ENCODE measurements at places on chromosomes 11 and 22.

GRCh38 chr22:37661160-37661924, 2.8 kb downstream of the PDXP start:
- no peaks in the 10 kb centered on the region for H3K27me3 ChIP-seq
- peaks cover 3% of the 10 kb centered on the region for H3K36me3 ChIP-seq
- DNase-seq, result peak; percentile 75
- H3K4me1 ChIP-seq, result peaks cover 40% of the 10 kb centered on the region

- peaks cover 13% of the 10 kb centered on the region for H3K4me1 ChIP-seq
- no peak overlapping the region for H3K4me3 ChIP-seq
- H3K27me3 ChIP-seq, result peaks cover 2% of the 10 kb centered on the region
- no peaks in the 10 kb centered on the region for H3K36me3 ChIP-seq
- DNase-seq, result peak; percentile 9
These were observed 13.1 kb downstream of the IFT27 start for GRCh38 chr22:36762687-36763260.

- peaks cover 15% of the 10 kb centered on the region for H3K4me1 ChIP-seq
- peak; percentile 11 for DNase-seq
- H3K27me3 ChIP-seq, result peaks cover 21% of the 10 kb centered on the region
- H3K27ac ChIP-seq, result no peak overlapping the region
These were observed 104.0 kb upstream of the TOP3B start for GRCh38 chr22:22086501-22087158.

GRCh38 chr22:20625270-20625669, 117.9 kb downstream of the MED15 start:
- H3K36me3 ChIP-seq, result no peaks in the 10 kb centered on the region
- H3K4me3 ChIP-seq, result no peak overlapping the region
- peaks cover 33% of the 10 kb centered on the region for H3K27me3 ChIP-seq

- H3K4me3 ChIP-seq, result no peak overlapping the region
- H3K36me3 ChIP-seq, result no peaks in the 10 kb centered on the region
- H3K4me1 ChIP-seq, result no peaks in the 10 kb centered on the region
- H3K27ac ChIP-seq, result no peak overlapping the region
- no peak for DNase-seq
These were observed 421.0 kb upstream of the API5 start for GRCh38 chr11:42890773-42891172.

DNA sequence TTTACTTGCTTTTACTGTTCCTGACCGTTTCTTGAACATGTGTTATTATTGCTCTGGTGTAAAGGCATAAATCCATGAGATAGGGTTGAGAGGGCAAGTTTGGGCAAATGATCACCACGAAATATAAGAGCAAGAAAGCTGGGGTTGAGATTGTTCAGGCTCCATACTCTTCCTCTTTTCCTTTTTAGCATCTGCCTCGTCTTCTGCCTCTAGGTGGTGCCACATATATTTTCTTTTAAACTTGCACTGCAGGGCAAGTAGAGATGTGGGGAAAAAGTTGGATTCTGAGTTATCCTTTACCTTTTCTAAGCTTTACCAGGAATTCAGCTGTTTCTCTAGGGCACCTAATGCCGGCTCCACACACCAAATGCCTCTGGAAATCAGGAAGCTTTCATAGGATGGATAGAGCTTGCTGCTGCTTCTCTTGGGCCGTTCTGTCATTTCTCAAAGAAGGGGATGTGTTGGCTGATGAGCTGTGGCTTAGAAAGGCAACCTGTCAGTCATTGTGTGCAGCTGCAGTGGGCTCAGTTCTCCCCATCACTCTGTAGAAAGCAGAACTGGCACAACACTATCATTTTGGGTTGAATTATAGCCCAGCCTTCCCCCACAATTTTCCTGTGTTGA, 98.2 kb downstream of the LDLRAD3 start:
- H3K27ac ChIP-seq, result no peak overlapping the region
- DNase-seq, result peak; percentile 24
- 0 out of 2 replicates have a peak, but pooled peaks cover under 1% of the 10 kb centered on the region for H3K36me3 ChIP-seq

DNA sequence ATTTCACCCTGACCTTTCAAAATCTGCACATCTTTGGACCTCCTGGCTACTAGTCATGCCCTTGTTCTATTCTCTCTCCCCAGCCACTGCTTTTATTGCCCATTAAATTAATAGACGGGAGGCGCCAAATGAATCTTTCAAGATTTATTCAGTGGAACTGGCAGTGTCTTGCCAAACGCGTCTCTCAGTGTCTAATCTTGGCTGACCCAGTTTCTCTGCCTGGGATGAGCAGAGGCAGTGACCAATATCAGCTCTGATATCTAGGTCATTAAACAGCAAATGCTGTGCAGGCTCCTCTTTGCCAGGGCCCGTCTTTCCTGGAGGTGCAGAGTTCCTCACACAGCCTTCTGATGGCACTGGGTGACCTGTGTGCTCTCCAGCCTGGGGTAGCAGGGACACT, 74.0 kb downstream of the TRAF6 start:
- peaks cover 22% of the 10 kb centered on the region for H3K4me1 ChIP-seq
- peaks cover 44% of the 10 kb centered on the region for H3K36me3 ChIP-seq
- H3K27me3 ChIP-seq, result no peaks in the 10 kb centered on the region
- no peak for DNase-seq

DNA sequence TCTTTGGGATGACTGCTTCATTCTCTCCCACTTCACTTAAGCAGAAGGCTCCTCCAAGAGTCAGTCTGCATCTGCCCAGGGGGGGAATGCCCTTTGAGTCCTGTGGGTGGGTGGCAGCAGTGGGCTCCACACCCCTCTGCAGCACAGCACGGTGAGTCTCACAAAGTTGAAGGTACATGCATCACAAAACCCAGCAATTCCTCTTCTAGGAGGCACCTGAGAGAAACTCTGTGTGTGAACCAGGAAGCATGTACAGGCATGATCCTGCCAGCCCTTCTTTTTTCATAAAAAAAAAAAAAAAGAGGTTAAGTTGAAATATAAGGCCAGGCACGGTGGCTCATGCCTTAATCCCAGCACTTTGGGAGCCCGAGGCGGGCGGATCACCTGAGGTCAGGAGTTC, 87.2 kb downstream of the MYO18B start:
- H3K36me3 ChIP-seq, result peaks cover 4% of the 10 kb centered on the region
- H3K4me1 ChIP-seq, result no peaks in the 10 kb centered on the region
- H3K4me3 ChIP-seq, result no peak overlapping the region
- DNase-seq, result no peak
- no peak overlapping the region for H3K27ac ChIP-seq
- no peaks in the 10 kb centered on the region for H3K27me3 ChIP-seq

DNA sequence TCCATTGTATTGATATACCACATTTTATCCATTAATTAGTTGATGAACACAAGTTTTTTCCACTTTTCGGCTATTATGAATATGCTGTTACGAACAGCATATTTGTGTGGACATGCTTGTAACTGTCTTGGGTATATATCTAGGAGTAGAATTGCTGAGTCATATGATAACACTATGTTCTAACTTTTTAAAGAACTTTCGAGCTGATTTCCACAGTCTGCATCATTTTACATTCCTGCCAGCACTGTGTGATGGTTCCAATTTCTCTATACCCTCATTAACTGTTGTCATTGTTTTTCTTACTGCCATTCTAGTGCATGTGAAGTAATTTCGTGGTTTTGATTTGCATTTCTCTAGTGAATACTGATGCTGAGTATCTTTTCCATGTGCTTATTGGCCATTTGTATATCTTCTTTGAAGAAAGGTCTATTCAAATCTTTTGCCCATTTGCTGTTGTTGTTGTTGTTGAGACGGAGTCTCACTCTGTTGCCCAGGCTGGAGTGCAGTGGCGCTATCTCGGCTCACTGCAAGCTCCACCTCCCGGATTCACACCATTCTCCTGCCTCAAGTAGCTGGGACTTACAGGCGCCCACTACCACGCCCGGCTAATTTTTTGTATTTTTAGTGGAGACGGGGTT, 7.4 kb upstream of the RCE1 start:
- peaks cover 8% of the 10 kb centered on the region for H3K36me3 ChIP-seq
- H3K4me3 ChIP-seq, result no peak overlapping the region
- H3K27ac ChIP-seq, result peak overlapping the region; percentile 60
- no peaks in the 10 kb centered on the region for H3K27me3 ChIP-seq
- peaks cover 32% of the 10 kb centered on the region for H3K4me1 ChIP-seq

DNA sequence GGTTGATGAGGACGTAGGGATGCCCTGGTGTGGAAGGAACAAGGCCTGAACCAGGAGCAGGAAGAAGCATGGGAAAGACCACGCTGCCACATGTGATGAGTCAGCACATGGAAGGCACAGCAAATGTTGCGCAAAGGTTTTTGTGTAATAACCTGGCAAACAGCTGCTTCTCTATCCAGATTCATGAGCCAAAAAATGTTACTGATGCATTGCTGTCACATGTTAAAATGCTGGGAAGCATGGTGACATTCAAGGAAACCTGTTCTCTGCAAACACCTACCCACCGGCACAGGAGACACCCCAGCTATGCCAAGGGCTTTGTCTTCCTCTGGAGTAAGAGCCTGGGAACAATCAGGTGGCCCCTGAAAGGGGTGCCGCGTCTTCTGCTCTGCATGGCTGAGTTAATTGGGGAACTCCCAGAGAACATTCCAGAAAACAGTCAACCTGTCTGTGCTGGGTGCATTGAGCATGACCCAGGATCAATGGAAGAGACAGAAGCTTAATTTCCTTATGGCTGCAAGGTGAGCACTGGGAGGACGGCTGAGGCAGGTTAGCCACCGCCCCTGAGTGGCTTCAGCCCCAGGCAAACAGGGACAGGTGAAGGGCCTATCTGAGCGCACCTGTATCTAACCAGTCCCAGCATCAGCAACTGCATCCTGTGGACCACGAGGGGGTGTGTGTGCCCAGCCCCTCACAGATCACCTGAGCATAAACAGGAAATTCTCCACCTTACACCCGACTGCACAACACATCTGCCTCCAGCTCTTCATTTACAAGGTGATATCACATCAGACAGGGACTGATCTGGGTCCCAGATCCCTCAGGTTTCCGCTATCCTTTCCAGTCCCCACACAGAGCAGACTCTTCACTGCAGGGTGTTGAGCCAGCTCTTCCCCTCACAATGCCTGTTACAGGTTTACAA, 108.4 kb downstream of the GGTLC2 start:
- H3K27me3 ChIP-seq, result peaks cover 9% of the 10 kb centered on the region
- no peaks in the 10 kb centered on the region for H3K4me1 ChIP-seq
- no peaks in the 10 kb centered on the region for H3K36me3 ChIP-seq
- no peak overlapping the region for H3K27ac ChIP-seq
- H3K4me3 ChIP-seq, result no peak overlapping the region
- DNase-seq, result peak; percentile 5

DNA sequence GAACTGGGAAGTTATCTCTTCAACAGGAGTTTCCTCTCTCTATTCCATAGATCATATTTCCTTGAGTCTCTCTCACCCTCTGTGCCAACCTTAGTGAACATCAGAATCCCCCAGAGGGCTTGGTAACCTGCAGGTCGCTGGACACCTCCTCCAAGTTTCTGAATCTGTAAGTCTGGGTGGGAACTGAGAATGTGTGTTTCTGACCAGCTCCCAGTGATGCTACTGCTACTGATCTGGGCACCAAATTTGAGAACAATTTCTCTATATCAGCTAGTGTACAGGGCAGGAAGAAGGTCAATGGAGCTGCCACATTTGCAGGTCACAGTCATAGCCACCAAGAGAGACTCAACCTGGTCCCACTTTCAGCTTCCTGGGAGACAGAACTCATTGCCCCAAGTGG, 62.9 kb downstream of the RCN1 start:
- peaks cover 12% of the 10 kb centered on the region for H3K4me1 ChIP-seq
- H3K27me3 ChIP-seq, result peaks cover 10% of the 10 kb centered on the region
- H3K27ac ChIP-seq, result no peak overlapping the region
- H3K36me3 ChIP-seq, result no peaks in the 10 kb centered on the region

DNA sequence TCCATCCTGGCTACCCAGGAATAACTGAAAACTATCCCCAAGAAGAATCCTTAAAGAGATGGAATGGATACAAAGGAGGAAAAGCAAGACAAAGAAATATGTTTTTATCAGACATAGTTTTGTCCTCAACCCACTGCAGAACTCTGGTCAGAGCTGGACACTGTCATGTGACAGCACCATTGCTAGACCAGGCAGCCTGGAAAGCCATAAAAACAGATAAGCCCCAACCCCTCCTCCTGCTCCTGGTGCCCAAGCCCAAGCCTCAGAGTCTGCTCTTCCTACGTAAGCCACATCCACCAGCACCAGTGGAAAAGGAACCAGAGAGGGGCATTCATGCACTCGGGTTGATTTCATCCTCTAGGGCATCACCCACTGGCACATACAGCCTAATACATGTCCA, 116.9 kb downstream of the TRIM29 start:
- peaks cover 26% of the 10 kb centered on the region for H3K27me3 ChIP-seq
- H3K4me1 ChIP-seq, result no peaks in the 10 kb centered on the region
- H3K4me3 ChIP-seq, result no peak overlapping the region
- no peak for DNase-seq
- H3K36me3 ChIP-seq, result no peaks in the 10 kb centered on the region

GRCh38 chr11:4074266-4074665, 20.3 kb upstream of the RRM1 start:
- H3K4me3 ChIP-seq, result no peak overlapping the region
- no peak for DNase-seq
- no peak overlapping the region for H3K27ac ChIP-seq
- no peaks in the 10 kb centered on the region for H3K27me3 ChIP-seq
- H3K4me1 ChIP-seq, result peaks cover 19% of the 10 kb centered on the region

DNA sequence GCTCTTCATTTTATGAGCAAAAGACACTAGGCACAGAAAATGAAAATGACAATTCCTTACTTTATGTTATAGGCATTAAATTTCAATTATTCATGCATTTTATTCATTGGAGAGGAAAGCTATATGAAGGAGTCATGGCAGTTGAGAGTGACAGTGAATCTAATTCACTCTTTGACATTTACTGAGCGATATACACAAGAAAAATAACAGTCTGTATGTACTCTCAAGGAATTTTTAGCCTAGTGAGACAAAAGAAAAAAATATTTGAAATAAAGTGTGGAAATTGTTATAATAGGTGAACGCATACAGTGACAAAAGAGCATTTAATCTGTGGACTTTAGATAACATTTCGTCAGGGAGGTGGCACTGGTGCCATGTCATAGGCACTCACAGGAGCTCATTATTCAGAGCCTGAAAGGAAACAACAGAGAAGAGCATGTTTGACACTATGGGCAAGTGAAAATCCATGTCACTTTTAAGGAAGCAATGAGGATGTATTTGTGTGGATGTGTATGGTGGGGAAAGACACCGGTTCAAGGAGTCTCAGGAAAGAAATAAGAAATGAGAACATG, 323.1 kb downstream of the LUZP2 start:
- no peaks in the 10 kb centered on the region for H3K36me3 ChIP-seq
- H3K4me3 ChIP-seq, result no peak overlapping the region
- H3K4me1 ChIP-seq, result no peaks in the 10 kb centered on the region
- no peaks in the 10 kb centered on the region for H3K27me3 ChIP-seq
- DNase-seq, result no peak

DNA sequence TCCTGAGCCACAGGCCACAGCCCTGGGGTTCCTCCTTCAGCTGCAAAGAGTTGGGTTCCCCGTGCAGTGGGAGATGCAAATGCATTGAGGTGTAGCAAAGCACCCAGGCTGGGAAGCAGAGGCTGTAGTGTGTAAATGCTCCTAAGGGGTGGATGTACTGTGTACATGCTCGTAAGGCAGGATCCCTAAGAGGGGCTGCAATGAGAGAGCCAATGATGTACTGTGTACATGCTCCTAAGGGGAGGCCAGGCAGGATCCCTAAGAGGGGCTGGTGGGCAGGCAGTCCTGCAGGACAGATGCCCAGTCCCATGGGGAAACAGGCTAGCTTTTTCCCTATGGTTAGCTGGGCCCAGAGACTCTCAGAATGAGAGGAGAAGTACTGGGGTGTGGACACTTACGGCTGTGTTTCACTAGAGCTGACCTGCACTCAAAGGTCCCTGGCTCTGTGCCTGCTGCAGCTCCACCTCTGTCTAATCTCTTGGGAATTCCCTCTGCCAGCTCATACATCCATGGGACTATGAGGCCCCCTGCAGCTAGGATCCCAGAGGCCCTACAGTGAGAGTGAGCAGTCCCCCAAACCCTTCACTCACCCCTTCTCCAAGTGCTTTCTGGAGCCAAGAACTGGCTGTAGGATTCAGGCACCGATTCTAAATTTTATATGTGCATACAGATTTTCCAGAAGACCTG, 261.9 kb upstream of the LUZP2 start:
- peak; percentile 5 for DNase-seq
- no peaks in the 10 kb centered on the region for H3K36me3 ChIP-seq
- H3K4me1 ChIP-seq, result peaks cover 49% of the 10 kb centered on the region

All from HFFc6 (cell line).